ENCODE measurements at places on chromosomes 5 and 9.

DNA sequence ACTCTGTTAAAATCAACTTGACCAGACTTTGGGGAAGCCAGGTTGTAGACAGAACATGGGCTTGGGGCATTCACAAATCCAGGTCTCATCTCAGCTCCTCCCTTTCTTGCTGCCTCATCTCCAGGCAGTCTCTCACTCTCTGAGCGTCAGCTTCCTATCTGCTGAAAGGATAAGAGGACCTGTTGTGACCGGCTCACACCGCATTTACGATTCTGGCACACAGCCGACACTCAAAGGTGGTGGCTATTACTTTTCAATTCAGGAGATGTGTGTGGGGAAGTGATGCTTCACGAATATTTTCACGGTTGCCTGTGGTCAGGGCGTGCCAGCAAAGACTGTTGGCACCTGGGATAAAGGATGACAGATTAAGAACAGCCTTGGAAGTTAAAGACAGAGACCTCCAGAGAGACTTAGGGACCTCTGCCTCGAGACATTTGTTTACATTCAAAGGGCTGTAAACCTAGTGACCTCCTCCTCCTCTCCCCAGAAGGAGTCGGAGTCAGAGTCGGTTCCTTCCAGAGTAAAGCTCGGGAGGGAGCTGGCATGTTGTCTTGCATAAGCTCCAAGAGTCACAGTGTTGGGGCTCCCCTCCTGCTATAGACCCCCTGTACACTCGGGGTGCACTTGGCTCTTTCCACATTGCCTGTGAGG is 83.2 kb downstream of the AK8 start:
- DNase-seq: no peak

- DNase-seq: no peak
These were observed 299.3 kb downstream of the DIRAS2 start for GRCh38 chr9:90343366-90343765.

- DNase-seq: no peak
These were observed 826.8 kb downstream of the EFNA5 start for GRCh38 chr5:106843812-106844416.

GRCh38 chr9:35510754-35511428 is 21.0 kb downstream of the RUSC2 start:
- DNase-seq: no peak

GRCh38 chr5:125214080-125214479 is 467.6 kb upstream of the ZNF608 start:
- no peak for DNase-seq

DNA sequence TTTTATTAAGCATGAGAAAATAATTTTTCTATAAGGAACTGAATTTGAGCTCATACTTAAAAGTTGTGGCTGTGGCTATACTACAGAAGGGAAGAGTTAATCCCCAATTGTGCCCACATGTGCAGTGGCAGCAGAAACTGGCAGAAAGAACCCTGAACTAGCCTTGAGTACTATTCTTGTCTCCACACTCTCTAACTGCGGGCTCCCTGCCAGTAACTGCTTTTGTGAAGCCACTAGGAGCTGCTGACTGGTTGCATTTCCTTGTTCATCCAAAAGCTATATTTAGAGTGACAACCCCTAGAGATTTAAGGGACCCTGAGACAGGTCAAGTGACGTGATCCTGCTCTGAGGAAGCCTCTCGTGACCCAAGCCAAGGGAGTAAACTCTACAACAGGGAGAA is 238.6 kb downstream of the ELAVL2 start:
- DNase-seq: peak; percentile 59

GRCh38 chr5:172106511-172107356 is 81.3 kb downstream of the STK10 start:
- DNase-seq: peak; percentile 75

GRCh38 chr9:123834889-123835562 is 94.9 kb downstream of the DENND1A start:
- DNase-seq: no peak

- DNase-seq: peak; percentile 96
These were observed 112.9 kb upstream of the LMX1B start for GRCh38 chr9:126500600-126501382.

- no peak for DNase-seq
These were observed 12.8 kb downstream of the PDCL start for GRCh38 chr9:122815544-122815943.

DNA sequence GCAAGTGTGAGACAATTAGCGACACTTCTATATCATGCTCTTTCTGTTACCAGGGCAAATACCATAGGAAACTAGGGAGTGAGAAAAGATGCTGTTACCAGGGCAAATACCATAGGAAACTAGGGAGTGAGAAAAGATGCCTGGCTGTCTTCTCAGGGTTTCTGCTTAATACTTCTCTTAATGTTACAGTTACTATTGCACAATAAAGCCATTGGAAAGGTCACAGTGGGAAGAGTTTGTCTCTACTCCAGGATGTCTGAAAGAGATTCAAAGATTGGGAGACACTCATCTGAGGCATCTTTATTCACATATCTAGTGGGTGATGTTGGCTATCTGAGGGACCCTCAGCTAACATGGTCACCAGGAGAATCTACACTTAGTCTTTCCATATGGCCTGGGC is 431.7 kb upstream of the POU5F2 start:
- DNase-seq: no peak

- DNase-seq: no peak
These were observed 26.5 kb upstream of the ABO start for GRCh38 chr9:133301253-133302230.

DNA sequence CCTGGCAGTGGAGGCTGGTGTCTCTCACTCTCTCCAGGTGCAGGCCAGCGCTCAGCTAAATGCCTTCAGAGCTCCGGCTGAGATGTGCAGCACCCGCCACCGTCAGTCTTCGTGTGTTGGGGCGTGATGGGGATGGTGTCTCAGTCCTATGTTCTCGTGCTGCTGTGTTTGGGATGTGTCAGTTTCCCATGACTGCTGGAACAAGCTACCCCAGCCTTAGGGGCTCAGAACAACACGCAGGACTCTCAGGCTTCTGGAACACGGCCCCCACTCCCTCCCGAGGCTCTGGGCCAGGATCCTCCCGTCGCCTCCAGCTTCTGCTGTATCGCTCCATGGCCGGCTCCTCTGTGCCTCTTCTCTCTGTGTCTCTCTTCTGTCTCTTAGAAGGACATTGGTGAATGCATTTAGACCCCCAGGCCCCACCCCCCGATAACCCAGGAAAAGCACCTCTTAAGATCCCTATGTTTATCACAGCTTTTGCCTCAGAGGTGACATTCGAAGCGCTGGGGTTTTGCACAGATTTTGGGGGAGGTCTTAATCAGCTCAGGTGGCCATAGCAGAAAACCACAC is 9.6 kb upstream of the CEP72 start:
- DNase-seq: peak; percentile 37

DNA sequence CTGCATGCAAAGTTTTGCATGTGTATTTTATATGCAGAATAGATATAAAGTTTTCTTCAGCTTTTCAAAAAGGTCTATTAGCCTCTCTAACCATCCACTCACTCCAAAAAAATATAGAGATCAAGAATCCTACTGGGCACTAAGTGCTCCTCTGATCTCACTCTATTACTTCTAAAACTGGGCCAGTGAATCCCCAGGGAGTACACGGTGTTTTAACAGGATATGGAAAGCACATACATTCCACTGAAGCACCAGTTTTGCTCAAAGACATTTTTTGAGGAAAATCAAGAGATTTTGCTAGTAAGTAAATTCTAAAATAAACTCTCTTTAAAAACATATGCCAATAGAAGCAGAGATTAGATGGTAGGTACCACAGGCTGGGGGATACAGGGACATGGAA is 95.2 kb downstream of the DEPDC1B start:
- DNase-seq: no peak

DNA sequence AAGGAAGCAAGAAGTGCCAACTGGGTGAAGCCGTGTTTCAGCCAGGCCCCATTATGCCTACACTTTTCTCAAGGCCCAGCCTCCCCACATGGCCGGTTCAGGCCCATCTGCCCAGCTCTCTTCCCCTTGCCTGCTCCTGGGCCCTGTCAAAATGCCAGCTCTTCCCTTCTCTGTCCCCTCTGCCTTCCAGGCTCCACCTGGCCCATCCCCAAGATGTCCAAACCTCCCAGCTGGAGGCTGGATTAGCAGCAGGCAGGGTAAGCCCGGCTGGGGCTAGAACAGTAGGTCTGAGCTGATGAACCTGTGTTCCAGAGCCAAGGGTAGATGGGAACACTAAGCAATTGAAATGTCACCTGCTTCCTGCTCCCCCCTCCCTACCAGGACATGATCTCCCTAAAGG is 64.1 kb upstream of the HSPA9 start:
- DNase-seq: no peak

DNA sequence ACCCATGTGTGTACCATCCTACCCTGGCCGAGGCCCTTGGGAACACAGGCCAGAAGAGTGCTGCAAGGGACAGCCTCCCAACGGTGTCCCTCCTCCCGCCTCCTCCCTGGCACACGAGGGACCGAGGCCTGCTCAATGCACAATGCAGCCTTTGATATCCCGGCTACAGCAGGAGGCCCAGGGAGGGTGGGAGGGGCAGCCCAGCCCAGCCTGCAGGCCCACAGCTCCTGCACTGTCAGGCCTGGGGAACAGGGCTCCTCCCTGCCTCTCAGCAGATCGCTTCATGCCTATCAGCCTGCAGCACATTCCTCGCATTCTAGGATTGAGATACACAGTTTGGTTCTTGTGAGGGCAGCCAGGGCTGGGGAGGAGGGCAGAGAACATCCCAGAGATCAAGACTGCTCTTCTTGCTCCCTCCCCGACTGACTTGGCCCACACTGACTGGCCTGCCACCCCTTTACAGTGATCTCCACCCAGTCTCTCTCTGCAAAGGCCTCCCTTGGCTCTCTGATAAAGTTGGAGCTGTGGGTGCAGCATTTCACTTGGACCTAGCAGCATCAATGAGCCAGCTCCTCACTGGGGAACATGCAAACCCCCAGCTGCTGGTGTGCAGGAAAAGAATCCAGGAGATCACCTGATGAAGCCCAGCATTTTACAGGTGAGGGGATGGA is at the start of gene SH3TC2:
Gene SH3TC2, minus strand, starts transcription at position 46 of the 671 bp plus-strand sequence. Its CDS starts 40 bp downstream, at position 6.
- peak; percentile 75 for DNase-seq

DNA sequence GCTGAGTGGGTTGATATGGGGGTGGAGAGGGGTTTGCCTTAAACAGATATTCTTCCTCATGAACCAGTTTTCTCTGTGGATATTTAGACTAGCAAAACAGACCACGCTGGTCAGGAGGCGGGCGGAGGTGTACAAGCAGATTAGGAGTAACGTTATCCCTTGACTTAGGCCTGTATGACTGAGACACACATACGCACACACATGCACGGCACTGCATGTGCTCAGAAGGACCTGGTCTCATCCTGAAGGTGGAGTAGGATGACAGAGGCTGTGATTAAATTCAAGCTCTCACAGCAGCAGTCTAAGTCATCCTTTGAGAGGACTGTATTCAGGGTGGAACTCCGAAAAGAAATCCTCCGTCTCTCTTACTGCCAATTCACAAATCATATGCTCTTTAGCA is 209.7 kb downstream of the DIRAS2 start:
- no peak for DNase-seq

- peak; percentile 6 for DNase-seq
These were observed 48.6 kb downstream of the PSMB7 start for GRCh38 chr9:124366476-124367220.

Data from posterior cingulate gyrus (tissue), 11 donors.